Ureter (tissue), 1 donor: ENCODE measurements at places on chromosomes 12 and 14. TPM values are rescaled to one million over a fixed set of nuclear protein-coding genes. Genes with fewer than 3 reads are reported as not detected.

The KRT78 gene
- not detected for total RNA-seq

- DNase-seq, result no peak
These were observed 595 bp downstream of the PLEK2 start for GRCh38 chr14:67411370-67411769.

- DNase-seq, result no peak
These were observed 58.1 kb downstream of the SPTB start for GRCh38 chr14:64821651-64822050.

GRCh38 chr12:50057896-50058670 is 687 bp downstream of the ASIC1 start:
- DNase-seq, result no peak
